ENCODE measurements at places on chromosomes 2 and 18.

DNA sequence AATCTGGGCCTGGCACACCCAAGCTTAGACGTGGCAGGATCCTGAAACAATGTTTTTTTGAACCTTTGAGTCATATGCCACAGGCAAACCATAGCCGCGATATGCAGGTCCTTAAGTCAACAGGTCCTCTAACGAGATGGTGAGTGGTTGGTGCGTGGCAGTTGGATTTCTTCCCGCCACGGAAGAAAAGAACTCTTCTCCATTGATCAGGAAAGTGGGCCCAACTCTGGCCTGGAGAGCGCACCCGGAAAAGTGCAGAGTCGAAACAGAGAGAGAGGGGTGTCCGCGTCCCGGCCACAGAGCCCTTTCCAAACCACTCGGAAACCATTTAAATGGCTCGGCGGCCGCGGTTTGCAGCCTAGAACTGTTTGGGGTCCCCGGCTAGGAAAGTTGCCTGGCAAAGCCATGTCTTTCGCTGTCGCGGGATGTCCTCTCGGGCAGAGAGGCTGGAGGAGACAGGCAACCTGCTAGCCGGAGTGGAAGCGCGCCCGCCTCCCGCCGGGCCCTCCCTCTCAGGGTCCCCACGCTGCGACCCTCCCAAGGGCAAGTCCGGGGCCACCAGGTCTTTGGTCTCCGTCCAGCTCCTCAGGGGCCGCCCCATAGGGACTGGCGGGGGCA, 777 bp downstream of the GALNT3 start:
- DNase-seq = no peak

DNA sequence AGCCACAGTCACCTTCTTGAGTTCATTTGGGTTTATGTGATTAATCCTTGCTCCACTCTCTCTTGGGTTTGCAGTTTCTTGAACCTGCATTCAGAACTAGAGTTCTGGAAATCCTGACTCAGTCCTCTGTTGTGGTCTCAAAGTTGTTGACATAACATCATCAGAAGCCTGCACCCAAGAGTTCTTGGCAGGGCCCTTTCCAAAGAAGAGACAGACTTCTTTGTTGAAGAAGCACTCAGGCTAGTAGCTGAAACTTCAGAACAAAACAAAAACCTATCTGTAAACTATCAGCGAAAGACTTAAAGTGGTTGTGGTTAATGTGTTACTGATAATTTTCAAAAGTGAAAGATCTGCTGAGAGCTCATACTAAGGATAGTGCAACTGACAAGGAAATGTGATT, 120.8 kb downstream of the FAM168B start:
- no peak for DNase-seq

- DNase-seq = no peak
Observed at GRCh38 chr18:79604205-79604912, 75.2 kb upstream of the CTDP1 start.

- no peak for DNase-seq
Observed at GRCh38 chr18:22204996-22205395, 35.6 kb downstream of the GATA6 start.

GRCh38 chr18:9941660-9942059, 27.8 kb downstream of the VAPA start:
- no peak for DNase-seq

GRCh38 chr18:1244397-1245122, 339.9 kb downstream of the ADCYAP1 start:
- DNase-seq = no peak

GRCh38 chr2:212142631-212143030, 396.0 kb downstream of the ERBB4 start:
- no peak for DNase-seq

DNA sequence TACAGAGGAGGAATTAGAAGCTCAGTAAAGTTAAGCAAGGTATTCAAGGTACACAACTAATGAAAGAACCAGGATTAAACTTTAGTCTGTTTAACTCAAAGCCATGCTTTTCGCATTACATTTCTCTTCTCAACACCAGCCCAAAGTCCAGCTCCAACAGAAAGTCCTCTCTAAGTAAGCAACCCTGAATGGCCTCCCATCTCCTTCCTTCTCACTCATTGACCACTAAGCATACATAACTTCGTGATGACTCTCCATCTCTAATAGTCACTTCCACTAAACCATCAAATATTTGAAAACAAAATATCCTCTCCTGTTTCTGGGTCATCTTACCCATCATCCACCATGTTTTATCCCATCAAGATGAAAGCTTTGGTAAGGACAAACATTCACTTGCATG, 219.8 kb downstream of the RAD51AP2 start:
- no peak for DNase-seq

DNA sequence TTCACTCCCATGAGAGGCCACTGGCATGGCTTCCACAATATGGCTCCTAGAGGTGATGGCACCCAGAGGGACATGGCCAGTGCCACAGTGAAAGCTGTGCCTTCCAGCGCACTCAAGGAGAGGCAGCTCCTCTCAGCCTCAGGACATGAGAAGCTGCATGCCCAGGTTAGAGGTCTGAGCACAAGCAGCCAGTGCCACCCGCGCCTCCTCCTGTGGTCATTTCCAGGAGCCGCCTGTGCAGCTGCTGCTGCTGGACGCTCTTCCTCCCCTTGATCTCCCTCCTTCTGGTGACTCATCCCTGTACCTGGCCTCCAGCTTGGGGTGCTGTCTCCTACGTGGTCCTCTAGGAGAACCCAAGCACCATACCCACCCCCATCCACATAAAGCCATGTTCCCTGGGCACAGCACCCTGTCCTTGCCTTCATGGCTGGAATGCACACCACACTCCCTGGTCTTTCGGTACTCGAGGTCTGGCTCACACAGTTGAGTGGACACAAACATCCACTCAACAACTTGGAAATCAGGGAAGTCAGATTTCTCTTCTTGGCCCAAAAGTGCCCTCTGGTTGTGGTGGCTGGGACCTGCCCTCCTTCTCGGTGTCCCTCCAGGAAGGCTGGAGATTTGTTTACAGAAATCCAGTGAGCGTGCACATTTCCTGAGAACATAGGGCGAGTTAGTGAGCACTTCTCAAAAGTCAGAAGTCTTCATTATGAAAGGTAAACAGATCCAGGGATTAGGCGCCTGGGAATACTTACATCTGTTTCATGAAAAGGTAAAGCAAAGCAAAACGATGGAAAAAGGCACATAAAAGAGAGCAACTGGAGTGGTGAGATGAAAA, 96.7 kb downstream of the EIPR1 start:
- DNase-seq = no peak

DNA sequence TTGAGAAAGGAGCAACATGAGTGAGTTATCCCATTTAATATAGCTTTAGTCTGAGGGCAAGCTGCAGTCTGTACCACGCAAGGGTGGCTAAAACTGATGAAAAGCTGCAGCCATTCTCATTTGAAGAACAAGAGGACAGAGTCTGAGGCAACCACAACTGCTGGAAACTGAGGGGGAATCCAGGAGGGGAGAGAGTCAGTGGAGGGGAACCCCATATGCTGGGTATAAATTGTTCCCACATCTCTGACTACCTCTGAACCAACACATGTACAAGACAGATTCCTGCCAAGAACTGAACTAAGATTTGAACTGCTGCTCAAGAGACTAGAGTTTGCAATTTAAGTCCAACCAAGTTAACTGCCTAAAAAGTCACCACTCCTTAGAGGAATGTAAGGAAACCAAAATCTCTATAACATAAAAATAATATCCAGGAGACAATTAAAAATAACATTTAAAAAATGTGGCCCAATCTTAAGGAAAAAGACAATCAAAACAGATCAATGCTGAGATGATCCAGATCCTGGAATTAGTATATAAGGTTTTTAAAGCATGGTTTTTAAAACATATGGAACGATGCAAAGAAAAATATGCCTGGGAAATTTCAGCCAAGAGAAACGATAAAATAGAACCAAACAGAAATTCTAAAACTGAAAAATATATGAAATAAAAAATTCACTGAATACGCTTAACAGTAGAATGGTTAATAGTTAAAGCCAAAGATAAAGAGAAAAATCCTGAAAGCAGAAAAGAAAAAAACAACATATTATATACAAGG, 11.2 kb downstream of the CWC22 start:
- DNase-seq = no peak

DNA sequence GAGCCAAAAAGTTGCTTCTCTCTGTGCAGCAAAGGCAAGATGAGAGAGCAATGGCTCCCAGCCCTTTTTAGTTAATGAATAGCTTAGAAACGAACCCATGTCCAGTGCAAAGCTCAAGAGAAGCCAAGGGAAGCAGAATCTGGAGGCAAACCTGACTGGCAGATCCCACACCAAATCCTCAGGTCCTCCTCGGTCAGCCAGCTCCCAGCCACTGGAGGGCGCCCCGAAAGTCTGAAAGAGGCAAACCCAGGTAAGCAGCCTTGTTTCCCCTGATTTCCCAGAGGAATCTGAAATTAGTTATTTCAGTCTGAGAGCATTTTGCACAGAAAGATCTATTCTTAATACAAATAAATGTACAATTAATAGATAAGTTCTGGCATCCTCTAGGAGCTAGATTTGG, 71.3 kb upstream of the PID1 start:
- DNase-seq = no peak

GRCh38 chr2:8629402-8629801, 52.5 kb upstream of the ID2 start:
- DNase-seq = no peak

- DNase-seq = no peak
Observed at GRCh38 chr2:37692711-37693110, 21.3 kb upstream of the CDC42EP3 start.

DNA sequence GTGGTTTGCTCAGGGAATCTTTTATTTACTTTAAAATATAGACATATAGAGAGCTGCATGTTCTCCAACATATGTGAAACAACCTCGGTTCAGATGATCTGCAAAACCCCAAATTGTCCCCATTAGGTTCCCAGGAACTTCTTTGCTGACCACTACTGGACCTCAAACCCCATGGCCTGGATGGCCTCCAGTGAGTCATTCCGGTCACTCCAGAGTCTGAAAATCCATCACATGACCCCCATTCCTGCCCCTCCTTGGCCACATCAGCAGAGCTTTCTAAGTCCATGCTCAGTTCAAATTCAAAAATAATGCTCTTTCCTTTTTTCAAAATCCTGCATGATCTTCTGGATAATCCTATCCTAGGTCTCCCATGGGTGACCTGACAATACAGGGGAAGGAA, 271.0 kb downstream of the TNS1 start:
- no peak for DNase-seq

DNA sequence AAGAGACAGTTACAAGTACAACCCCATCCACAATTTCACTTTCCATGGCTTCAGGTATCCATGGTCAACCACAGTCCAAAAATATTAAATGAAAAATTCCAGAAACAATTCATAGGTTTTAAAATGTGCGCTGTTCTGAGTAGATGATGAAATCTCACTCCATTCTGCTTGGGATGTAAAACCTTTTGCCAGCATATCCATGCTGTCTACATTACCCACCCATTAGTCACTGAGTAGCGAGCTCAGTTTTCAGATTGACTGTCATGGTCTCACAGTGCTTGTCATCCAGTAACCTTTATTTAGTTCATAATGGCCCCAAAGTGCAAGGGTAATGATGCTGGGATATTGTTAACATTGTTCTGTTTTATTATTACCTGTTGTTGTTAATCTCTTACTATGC, 40.5 kb downstream of the SMAD4 start:
- no peak for DNase-seq

- no peak for DNase-seq
Observed at GRCh38 chr2:72386288-72386687, 238.6 kb upstream of the CYP26B1 start.

- DNase-seq = no peak
Observed at GRCh38 chr2:72511906-72512305, 313.9 kb downstream of the EXOC6B start.

DNA sequence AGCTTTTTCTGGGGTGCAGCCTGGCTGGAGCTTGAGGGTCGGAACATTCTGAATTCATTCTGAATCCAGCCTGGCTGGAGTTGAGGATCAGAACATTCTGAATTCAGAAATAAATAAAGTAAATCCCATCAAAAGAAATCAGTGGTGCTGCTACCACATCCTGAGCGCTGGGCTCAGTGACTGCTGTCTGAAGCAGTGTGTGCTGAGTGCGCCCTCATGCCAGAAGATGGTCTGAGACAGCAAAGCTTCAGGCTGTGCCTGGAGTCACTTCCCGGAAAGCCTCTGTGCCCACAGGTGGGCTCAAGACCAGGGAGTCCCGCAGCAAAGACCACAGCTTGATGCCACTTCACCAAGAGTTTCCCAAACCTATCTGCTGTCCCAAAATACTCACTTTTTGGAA, 187.9 kb downstream of the VAPA start:
- DNase-seq = no peak

DNA sequence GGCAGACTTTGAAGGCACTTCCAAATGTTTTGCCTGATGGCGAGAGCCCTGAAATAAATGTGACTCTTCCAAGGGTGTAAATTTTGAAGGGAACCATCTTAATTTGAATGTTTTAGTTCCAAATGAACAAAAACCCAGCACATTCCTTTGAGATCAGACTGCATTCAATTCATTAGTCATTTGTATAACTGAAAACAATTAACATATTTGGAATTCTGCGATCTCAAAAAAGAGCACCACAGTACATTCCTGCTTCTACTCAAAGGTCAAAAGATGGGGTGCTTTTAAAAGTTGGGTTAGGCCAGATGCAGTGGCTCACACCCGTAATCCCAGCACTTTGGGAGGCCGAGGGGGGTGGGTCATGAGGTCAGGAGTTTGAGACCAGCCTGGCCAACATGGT, 38.2 kb upstream of the CHRNA1 start:
- DNase-seq = no peak

- no peak for DNase-seq
Observed at GRCh38 chr2:33267756-33268155, 208.7 kb upstream of the RASGRP3 start.

All from activated CD8-positive, alpha-beta memory T cell treated with anti-CD3 and anti-CD28 coated beads for 1 hour (primary cell).